ENCODE measurements at places on chromosomes 12 and 14.

- no peak for DNase-seq
Measured at GRCh38 chr14:105534586-105534985, 8.2 kb downstream of the TMEM121 start.

DNA sequence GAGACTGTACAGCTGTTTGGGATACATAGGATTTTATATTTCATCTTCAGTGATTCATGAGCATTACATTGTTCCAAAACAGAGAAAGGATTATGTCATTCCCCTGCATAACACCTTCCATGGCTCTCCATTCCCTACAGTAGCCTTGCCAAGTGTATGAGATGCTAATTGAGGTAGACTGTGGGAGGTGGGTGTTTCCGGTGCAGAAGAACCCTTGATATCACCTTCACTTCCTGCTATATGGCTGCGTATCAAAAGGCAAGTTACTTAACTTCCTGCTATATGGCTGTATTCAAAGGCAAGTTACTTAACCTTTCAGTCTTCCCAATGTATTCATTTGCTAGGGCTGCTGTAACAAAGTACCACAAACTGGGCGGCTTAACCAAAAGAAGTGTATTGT lies 11.2 kb downstream of the FAR2 start:
- DNase-seq, result no peak

DNA sequence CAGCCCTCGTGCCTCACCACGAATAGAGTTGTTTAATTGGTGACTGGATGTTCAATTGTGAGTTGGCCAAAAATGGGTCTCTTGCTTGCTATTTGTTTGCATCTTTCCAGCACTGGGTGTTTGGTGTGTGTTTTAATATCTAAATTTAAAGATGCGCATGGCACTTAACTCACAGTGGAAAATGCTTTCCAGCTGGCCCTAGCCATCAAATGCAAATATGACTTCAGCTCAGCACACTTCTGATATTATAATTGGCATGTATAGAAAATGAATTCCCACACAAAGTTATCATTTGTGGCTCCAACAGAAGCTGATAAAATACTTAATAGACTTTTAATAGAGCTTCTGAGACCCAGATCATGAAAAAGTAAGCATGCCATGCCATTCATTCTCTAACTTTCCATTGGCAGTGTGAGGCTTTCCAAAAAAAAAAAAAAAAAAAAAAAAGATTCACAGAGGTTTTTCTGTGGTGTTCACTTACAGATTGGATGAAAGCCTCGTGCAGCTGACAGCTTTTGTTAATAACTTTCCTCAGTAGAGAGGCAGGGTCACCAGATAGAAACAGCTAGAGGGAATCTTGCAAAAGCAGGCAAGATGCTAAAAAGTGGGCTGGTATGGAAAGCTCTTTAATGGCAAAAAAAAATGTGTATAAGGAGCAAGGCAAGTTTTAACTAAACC lies 425.2 kb downstream of the GALC start:
- no peak for DNase-seq

DNA sequence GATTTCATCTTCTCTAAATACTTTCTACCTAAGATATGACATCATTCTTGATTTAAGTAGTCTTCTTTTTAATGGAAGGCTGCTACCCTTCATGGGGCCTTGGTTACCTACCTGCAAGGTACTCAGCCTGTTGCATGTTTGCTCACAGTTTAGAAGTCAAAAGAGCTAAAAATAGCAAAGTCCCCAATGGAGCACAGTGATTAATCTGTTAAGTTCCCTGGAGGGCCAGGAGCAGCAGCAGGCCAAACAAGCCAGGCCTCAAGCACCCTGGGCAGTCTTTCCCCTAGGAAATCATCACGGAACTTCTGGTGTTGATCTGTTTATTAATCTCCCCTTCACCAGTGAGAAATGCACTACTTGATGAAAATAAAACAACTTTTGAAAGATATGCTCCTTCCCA lies 24.0 kb upstream of the SLC8A3 start:
- no peak for DNase-seq

DNA sequence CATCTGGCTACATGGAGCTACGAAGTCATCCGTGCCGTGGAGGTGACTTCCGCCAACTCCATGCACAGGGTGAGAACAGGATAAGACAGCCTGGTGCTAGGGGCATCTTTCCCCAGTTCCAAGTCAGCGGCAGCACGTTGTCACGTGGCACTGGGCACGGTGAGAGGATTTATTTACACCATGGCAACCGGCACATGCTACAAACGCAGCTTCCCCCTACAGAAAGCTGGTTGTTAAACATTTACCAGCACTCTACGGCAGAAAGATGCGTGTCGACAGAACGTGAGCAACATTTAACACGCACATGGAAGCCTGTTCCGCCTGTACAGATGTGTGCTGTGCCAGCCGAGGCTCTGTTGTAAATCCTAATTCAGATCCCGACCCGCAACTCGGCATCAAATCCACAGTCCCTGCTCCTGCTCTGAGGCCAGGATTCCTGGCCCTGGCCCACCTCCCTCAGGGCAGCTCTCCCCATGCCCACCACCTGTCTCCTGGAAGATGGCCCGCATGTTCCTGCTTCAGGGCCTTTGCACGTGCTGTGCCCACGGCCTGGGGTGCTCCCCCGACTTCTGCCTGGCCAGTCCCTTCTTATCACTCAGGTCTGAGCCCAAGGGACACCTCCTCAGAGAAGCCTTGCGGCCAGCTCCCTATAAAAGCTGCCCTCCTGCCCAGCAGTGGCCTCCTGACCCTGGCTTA lies 114.1 kb downstream of the RFLNA start:
- DNase-seq, result no peak

GRCh38 chr12:77521508-77522115 lies 309.1 kb upstream of the NAV3 start:
- no peak for DNase-seq

- DNase-seq, result no peak
Measured at GRCh38 chr12:58424735-58425392, 483.5 kb downstream of the ATP23 start.

- DNase-seq, result peak; percentile 77
Measured at GRCh38 chr12:67441736-67442346, 172.7 kb downstream of the CAND1 start.

- DNase-seq, result no peak
Measured at GRCh38 chr14:77041881-77042545, 13.5 kb upstream of the IRF2BPL start.

GRCh38 chr14:30658645-30659044 lies 36.5 kb downstream of the SCFD1 start:
- DNase-seq, result no peak

- no peak for DNase-seq
Measured at GRCh38 chr12:118109088-118109487, 5.3 kb upstream of the VSIG10 start.

DNA sequence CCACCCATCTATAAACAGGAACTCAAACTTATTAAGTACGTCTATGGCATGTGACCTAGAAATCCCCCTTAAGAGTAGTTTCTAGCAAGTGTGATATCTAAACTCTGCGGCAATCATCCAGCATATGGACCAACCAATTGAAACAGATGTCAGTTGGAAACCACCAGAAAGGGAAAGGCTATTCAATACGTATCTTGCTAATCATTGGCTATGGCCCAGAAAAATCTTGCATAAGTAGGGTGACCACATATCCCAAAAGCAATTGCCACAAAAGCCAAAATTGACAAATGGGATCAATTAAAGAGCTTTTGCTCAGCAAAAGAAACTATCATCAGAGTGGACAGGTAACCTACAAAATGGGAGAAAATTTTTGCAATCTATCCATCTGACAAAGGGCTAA lies 24.2 kb downstream of the SYNJ2BP start:
- DNase-seq, result no peak

DNA sequence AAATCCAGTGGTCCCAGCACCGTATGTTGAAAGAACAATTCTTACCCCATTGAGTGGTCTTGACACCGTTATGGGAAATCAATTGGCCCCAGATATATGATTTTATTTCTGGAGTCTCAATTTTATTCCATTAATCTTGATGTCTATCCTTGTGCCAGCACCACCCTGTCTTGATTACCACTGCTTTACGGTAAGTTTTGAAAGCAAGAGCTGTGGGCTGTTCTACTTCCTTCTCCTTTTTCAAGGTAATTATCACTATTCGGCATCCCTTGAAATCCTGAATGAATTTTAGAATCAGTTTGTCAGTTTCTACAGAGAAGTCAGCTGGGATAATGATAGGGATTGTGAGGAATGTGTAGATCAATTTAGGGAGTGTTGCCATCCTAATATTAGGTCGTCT lies 160.8 kb upstream of the SFSWAP start:
- DNase-seq, result no peak

DNA sequence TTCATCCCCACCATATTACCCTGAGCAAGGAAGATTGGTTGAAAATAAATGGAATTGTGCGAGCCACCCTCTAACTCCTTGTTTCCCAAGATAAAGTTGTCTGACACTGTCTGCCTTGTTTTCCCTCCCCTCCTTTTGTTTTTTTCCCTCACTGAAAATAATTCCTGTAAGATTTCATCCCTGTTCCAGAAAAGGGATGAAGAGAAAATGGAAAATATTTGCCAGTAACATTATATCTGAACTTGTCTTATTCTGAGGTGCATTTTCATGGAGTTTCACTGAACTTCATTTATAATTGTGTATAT lies 17.3 kb downstream of the OR9K2 start:
- DNase-seq, result no peak

DNA sequence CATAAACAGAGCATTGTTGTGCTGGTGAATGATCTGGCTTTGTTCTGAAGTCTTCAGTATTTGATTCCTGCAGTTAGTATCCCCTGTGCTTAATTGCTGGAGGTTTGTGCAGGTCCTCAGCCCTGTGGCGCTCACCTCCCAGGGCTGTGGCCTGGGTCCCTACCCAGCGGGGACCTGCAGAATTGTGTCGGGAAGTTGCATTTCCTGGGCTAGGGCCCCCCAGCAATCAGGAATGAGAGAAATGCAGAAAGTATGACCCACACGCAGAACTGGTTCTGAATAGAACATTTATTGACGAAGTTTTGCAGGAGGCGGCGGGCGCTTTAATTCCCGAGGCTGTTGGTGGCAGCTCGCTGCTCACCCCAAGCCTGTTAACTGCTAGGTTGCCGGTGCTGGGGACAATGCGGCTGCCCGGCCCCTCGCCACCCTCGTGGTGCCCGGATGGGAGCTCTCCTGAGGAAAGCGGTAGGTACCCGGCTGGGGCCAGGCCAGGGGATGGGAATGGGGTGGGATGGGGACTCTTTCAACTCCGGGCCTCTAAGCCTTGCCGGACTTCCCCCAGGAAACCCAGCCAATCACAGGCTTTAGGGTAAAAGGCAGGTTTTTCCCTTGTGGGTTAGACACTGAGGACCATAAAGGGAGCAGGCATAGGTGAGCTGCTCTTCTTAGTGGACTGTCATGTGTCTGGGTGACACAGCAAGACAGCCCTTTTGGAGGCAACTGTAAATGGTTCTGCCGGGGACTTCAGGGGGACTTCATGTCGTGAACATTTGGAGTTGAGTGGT lies 11.6 kb downstream of the PLEKHG3 start:
- DNase-seq, result no peak

GRCh38 chr12:85489194-85489593 lies 209.2 kb downstream of the ALX1 start:
- no peak for DNase-seq

DNA sequence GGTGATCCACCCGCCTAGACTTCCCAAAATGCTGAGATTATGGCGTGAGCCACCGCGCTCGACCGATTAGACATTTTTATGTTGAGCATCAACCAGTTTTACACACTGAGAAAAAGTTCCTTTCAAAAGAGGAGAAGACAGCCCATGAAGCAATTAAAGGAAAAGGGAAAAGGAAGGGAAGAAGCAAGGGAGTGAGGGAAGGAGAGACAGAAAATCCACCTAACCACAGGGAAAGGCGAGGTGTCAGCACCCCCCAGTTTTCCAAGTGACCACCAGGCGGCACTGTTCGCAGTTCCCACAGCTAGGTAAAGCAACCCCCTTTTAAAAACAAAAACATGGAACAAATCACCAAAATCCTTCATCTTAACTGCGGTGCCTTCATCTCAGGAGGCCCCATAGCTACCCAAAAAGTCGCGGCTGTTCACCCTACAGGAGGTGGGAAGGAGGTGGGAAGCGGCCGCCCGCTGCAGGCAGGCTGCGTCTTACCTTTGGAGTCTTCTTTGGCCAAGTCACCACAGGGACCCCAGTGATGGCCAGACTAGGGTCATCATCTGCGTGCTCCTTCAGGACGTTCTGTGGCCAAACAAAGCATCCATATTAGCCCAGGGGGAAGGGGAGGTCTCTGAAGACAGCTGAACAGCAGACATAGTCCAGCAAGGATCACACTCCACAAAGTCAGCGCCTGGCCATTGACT lies 86.6 kb downstream of the KDM2B start:
- peak; percentile 69 for DNase-seq

DNA sequence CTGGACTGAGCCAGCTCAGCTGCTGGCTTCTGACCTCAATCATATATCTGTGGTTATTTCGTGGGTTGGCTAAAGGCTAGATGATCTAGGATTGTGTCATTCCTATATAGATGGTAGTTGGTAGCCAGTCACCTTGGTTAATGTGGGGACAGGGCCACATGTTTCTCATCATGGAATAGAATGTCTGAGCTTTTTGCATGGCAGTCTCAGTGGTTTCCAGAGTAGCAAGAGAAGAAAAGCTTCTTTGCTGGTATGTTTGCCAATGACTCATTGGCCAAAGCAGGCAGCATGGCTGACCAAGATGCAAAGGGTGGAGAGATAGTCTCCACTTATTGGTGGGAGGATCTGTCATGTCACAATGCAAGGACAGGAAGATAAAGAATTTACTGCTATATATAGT lies 746.4 kb upstream of the FLRT2 start:
- no peak for DNase-seq

GRCh38 chr12:19771858-19772257 lies 332.6 kb downstream of the AEBP2 start:
- DNase-seq, result no peak

DNA sequence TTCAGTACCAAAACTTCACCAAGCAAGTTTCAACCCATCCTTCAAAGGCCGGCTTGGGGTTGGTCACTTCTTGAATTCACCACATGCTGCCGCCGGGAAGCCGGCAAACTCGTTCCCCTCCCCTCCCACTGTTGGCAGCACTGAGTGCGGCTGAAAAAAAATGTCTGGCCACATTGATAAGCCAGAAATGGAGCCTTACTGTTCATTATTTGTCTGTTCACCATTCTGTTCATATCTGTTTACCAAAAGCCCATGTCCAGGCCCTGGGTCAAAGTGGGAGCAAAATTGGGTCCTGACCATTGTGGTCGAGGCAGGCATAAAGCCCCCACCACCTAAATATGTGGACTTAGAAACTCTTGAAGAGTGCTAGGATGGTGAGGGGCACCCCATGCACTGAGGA lies 7.3 kb upstream of the HSP90AA1 start:
- no peak for DNase-seq

DNA sequence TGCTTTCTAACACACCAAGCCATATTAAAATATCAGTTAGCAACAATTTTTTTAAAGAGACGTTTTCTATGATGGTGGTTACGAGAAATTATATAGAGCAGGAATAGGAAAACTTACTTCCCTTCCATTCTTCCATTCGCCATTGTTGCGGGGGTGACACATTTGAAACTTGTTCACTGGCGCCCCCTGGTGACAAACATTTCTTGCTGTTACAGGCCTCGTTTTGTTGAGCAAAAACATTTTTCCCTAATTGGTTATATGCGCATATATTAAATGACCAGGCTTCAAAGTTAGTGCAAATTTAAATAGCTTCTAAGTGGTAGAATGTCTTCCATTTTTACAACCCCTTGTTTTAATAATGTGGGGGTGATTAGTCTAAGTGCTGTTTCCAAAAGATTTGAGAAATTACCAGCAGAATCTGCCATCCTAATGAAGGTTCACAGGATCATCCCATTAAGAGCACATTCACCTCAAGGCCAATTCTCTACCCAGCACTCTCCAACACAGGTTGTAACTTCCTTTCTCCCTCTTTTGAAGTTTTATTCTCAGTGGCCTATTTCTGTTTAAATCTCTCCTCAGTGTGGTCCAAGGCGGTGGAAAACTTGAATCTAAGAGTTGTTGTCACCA lies 1124.7 kb downstream of the FLRT2 start:
- peak; percentile 2 for DNase-seq

- peak; percentile 86 for DNase-seq
Measured at GRCh38 chr12:54560374-54560858, 11.0 kb downstream of the PDE1B start.

Measured in stimulated activated CD4-positive, alpha-beta T cell treated with anti-CD3 and anti-CD28 coated beads, Interleukin-4, amount 100 ng/mL, for 1 hour (primary cell).